GM23248 (cell line): ENCODE measurements at places on chromosomes 7 and 10. TPM values are rescaled to one million over a fixed set of nuclear protein-coding genes. Genes with fewer than 3 reads are reported as not detected.

DNA sequence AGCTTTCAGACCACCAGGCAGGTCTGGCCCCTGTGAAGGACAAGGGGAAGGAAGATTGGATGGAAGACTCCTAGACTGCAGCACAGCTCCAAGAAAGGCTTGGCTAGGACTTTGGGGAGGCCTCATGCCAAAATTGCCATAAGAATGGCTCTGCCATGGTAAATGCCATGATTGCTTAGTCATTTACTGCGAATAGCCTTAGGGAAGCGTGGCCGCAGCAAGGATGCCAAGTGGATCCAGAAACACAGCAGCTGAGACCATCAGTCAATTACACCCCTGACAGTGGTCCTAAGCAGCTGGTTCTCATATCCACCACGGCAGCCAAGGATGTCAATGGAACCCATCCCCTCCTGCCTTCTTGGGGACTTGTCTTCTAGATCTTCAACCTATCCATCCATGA is 88.2 kb upstream of the AUTS2 start:
- no peak for DNase-seq

Gene UCN3
- not detected in 2 replicates for polyA plus RNA-seq

- no peak for DNase-seq
Observed at GRCh38 chr10:10368951-10369576, 648.6 kb upstream of the CELF2 start.

Gene SPDYE5
- 0.38 and 0.74 TPM in 2 replicates for polyA plus RNA-seq

DNA sequence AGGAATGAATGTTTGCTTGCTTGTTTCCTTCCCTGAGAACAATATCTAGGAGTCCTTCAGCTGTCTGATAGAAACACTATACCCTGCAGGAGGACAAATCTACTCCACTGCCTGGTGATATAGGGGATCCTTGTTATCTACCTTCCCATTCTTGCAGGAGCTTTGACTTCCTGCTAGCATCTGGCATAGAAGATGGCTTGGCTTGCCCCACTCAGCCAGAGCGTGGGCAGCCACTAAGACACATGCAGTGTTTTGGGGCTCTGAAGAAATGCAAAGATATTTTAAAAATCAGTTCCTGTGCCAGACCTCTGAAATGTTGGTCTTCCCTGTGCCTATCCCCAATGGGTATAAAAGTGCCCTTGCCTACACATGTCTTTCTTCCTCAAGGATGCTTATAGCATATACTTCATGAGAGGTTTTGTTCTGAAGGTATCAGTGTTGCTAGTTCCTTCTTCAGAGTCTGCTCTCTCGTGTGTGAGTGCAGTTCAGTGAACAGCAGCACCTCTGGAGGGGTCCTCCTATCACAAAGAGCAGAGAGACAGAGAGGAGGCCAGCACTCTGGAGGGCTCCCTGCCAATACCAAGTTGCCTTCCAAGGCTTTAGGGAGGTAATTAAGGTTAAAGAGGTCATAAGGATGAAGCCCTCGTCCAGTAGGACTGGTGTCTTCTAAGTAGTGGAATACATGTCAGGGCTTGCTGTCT is 149.1 kb upstream of the CALCR start:
- DNase-seq, result no peak

DNA sequence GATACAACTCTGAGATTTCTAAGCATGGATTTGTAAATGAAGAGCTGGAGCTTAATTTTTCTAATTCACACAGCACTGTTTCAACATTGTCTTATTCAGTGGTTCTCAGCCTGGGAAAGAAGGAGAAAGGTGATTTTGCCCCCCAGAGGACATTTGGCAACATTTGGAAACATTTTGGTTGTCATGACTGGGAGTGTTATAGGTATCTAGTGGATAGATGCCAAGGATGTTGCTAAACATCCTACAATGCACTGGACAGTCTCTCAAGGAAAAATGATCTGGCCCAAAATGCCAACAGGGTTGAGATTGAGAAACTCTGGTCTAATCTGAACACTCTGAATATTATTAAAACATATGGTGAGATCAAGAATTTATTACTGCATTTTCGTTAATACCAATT is 3.8 kb upstream of the CAV2 start:
- DNase-seq, result peak; percentile 63

Gene MBL2
- not detected in 2 replicates for polyA plus RNA-seq

Gene EMX2
- 12.8 and 13.2 TPM in 2 replicates for polyA plus RNA-seq
